ENCODE measurements at places on chromosomes 7 and 10. TPM values are rescaled to one million over a fixed set of nuclear protein-coding genes. Genes with fewer than 3 reads are reported as not detected.

MCM10 gene
- 0.30 TPM for total RNA-seq

STEAP2 gene
- 15.1 TPM for total RNA-seq

TUBB8 gene
- total RNA-seq = not detected

PRXL2A gene
- total RNA-seq = 119 TPM

IKZF1 gene
- 3.7 TPM for total RNA-seq

BTBD16 gene
- not detected for total RNA-seq

HTR5A gene
- total RNA-seq = not detected

ACTR3C gene
- total RNA-seq = 4.0 TPM

TAC1 gene
- not detected for total RNA-seq

CCDC186 gene
- total RNA-seq = 17.7 TPM

SDK1 gene
- 2.5 TPM for total RNA-seq

HOXA6 gene
- total RNA-seq = not detected

CPA1 gene
- not detected for total RNA-seq

FBXW4 gene
- total RNA-seq = 106 TPM

GRCh38 chr10:121734589-121735045, 136.4 kb upstream of the FGFR2 start:
- no peak for DNase-seq

DNA sequence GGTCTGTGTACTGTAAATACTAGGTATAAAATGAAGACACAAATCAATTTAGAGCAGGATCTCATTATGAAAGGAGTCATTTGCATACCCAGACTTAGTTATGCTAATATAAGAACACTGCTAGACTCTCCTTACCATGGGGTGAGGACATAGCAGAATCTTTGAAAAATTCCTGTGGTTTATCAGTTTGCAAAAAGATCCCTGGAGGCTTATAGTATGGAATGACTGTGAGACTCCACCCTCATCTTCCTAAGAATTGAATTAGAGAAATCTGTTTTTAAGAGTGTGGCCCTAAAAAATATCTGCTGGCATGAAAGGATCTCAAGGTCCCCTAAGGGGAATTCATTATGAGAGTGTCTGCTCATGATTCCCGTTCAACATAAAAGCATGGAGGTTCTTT, 63.2 kb downstream of the WNT2 start:
- no peak for DNase-seq

DNA sequence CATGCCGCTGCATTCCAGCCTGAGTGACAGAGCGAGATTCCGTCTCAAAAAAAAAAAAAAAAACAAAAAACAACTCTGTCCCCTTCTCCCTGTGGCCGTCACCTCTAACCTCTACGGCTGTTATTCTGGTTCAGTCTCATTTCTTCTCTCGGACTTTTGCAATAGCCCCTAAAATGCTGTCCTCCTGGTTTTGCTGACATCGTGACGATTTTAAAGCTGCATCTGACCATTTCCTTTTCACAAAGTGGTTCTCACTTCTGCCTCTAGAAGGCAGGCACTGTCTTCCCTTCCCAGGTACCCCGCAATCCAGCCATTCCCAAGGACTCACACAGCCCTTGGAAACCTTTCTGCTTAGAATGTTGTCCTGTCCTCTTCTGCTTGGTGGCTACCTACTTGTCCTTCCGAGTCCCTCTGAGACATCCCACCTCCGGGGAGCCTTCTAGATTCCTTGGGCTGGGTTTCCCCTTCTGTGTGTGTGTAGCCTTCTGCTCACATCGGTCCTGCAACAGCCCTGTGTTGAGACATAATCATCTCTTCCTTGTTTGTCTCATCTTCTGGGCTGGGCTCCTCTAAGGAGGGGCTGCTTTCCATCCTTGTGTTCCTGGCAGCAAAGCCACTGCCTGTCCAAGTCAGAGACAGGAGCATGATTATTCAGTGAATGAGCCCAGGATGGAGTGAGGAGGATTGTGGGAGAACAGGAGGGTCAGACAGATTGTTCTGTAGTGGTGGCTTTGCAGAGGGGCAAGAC, 83.1 kb downstream of the GRK5 start:
- DNase-seq = no peak

GRCh38 chr10:111784436-111784835, 399.1 kb downstream of the GPAM start:
- no peak for DNase-seq

GRCh38 chr7:20576166-20576660, 39.3 kb upstream of the ABCB5 start:
- DNase-seq = no peak

DNA sequence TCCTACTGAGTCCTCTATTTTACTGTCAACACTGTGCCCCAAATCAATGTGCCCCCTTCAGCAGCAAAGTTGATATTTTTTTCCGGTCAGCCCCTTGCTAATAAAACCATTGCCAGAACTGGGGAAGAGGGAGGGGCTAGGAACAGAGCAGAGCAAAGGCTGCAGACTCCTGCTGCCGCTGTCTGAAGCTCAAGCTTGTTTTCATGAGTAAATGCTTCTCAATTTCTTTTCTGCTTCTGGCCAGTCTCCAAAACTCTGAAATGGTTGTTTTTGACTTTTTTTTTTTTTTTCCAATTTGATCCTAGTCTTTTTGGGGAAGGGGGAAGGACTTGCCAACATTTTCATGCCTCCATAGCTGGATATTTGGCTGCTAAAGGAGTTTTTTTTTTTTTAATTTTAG, 26.7 kb upstream of the PROSER2 start:
- no peak for DNase-seq

DNA sequence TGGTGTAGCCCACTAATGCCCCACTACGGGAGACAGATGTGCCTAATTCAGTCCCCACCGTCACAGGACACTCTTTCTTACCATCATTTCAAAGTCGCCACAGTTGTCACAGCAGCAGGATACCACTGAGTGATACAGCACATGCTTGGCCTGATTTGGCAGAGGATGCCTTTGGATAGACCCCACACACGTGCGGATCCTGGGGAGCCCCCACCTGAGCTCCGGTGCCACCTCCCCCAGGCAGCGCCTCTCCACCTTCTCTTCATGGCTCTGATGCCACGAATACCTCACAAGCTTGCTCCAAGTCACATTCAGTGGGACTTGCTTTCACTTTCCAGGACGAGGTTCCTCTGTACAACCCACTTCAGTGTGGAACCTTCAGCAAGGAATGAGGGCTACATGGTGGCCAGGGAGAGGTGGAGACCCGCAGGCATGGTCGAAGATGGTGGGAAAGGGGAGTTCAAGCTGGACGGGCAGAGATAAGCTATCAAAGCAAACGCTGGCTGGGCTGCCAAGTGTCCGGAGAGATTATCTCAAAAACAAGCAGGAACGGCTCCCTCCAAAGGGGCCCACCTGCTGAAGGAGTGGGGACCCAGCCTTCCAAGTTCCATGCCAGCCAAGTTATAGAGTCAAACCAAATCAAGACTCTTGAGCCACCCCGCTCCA, 107.4 kb downstream of the ZRANB1 start:
- no peak for DNase-seq

GRCh38 chr7:134619627-134620331, 26.9 kb upstream of the BPGM start:
- no peak for DNase-seq

- peak; percentile 44 for DNase-seq
These were observed 141.4 kb upstream of the PRKCQ start for GRCh38 chr10:6721480-6721879.

DNA sequence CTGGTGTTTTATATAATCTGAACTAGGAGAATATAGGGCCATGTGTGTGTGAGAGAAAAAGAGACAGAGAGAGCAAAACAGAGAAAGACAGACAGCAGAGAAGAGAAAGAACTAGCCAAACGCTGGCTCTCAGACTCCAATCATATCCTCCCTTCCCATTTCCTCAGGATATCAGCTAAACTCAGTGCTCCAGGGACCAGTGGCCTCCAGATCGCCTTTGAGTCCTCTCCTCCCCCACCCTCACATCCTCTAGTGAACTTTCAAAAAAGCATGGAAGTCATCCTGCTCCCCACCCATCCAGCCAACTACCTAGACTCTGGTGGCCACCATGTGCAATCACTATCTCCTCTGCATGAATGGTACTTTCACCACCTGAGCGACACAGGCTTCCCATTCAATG, 386.1 kb upstream of the NPVF start:
- no peak for DNase-seq

- no peak for DNase-seq
These were observed 21.1 kb downstream of the SMURF1 start for GRCh38 chr7:99122762-99123161.

GRCh38 chr7:35492451-35493175, 202.3 kb downstream of the HERPUD2 start:
- DNase-seq = no peak

DNA sequence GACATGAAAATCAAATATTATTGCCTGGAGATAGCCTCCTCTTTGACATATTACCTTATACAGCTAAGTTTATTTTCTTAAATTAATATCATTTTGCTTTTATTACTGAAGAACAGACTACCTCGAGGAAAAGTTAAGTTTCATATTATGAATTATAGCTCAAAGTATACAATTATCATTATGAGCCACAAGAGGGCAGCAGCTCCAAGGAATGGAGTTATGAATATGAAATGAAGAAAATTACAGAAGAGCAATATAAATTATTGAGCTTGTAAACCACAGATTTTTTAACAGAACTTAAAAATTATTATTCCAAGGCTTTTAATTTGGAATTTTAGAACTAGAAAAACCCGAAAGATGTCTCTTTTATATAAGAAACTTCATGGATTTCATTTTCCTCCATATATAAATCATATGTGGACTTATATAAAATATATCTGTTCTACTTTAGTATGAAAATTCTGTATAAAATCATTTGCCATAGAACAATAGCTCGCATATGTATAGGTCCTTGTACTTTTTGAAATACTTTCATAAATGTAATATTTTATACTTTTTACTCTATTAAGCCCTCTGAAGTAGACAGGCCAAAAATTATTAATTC, 40.1 kb downstream of the IQUB start:
- no peak for DNase-seq

GRCh38 chr7:95264363-95264891, 59.9 kb downstream of the PON1 start:
- DNase-seq = no peak

DNA sequence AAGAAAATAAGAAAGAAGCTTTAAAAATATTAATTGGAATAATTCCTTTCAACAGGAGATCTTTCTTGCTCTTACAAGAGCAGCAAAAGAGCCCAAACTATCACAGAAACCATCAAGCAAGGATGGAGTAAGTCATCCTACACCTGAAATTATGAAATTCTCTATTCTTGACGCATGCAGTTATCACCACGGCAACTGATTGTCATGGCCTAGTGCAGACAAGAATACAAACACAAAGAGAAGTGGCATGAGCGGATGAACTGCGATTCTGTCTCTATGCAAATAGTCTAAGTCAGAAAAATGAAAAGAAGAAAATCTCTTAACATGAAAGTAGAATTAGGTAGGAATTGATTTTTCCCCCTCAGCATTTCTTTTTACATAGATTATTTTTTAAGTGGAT, 54.8 kb upstream of the SLC35B4 start:
- no peak for DNase-seq

GRCh38 chr7:98949336-98950044, 71.2 kb downstream of the TRRAP start:
- peak; percentile 79 for DNase-seq
